ENCODE measurements at places on chromosomes 7 and 10.

DNA sequence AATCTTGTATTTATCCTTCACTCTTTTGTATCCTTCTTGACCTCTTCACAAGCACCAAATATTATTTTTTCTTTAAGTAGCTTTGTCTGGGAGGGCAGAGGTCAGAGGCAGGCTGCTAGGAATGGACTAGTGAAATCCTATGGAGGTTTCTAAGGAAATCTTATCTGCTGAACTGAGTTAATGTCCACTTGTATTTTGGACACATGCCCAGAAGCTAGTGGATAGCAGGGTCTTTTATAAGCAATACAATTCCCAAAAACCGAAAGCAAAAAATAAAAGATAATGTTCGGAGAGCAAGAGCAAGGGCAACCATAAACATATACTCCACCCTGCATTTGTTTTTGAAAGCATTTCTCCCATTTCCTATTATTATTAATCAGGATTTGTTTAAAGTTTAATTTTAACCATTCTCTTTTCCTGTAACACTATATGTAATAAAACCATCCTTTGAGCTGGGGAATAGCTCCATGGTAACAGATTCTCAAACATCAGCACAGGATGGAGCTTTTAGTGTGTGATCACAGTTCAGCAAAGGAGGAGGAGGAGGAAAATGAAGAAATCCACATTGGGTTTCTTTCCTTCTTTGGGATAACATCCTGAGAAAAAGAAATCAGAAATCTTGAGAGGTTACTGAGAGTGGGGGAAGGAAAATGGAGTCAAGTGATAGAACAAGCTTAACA, 328.2 kb upstream of the LRRN3 start:
- DNase-seq, result no peak

- DNase-seq, result no peak
These were observed at the start of gene DENND2A for GRCh38 chr7:140640727-140641523. DENND2A (minus strand) TSS chr7:140640813; CDS start chr7:140602397, 38,416 bp downstream.

GRCh38 chr7:32221736-32222135, 151.5 kb upstream of the PDE1C start:
- DNase-seq, result no peak

- DNase-seq, result no peak
These were observed 98.5 kb upstream of the PPP2R2D start for GRCh38 chr10:131802156-131802915.

GRCh38 chr7:70799841-70800405, 332.0 kb upstream of the GALNT17 start:
- DNase-seq, result no peak

GRCh38 chr7:36149694-36150452, 3.2 kb upstream of the EEPD1 start:
- DNase-seq, result no peak

GRCh38 chr7:79964463-79964862, 170.2 kb upstream of the GNAI1 start:
- no peak for DNase-seq

GRCh38 chr7:1703441-1703840, 33.4 kb downstream of the ELFN1 start:
- DNase-seq, result no peak

- DNase-seq, result no peak
These were observed 457 bp downstream of the NSUN5 start for GRCh38 chr7:73308074-73308664.

- DNase-seq, result no peak
These were observed 11.7 kb downstream of the PLAC9 start for GRCh38 chr10:80144067-80144695.

DNA sequence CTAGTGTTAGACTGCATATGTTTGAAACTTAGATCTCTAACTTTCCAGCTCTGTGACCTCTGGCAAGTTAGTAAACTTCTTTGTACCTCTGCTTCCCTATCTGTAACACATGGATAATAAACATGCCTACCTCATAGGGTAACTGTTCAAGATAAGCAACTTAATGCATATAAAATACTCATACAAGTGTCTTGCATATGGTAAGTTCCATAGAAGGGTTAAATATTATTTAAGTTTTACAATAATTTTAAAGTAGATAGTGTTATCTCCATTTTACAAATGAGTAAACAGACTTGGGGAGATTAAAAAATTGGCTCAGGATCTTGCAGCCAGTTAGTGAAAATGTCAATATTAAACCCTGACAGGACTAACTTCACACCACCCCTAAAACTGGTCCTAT, 30.1 kb upstream of the CD36 start:
- no peak for DNase-seq

- DNase-seq, result no peak
These were observed 521.1 kb upstream of the POT1 start for GRCh38 chr7:125450749-125451148.

DNA sequence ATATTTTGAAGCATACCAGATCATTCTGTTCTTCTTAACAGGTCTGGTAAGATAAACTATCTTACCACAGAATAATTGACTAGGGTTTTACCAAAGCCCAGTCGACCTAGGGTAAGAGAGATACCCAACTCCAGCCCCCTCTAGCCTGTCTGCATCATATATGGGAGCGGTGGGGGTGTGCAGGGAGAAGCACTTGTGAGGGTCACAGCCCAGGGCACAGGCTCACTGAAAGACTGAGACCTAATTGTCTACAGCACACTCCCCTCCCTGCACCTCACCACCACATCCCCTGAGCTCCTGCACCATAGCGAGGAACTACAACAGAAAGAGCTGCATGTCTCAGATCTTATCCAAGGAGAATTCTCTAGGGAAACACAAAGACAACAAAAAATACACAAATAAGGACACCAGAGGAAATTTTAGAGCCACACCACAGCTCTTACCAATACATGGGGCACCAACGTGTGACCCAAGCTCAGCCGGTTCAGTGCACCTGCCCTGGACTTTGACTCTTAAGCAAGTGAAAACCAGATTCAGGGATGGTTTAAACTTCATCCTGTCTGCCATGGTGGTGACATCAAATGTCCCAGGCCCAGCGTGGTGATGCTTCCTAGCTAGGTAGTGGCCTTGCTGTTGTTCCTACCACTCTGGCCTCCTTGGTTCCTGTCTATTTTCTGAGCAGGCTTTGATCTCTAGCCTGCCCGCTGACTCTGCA, 150.8 kb downstream of the HERPUD2 start:
- no peak for DNase-seq

DNA sequence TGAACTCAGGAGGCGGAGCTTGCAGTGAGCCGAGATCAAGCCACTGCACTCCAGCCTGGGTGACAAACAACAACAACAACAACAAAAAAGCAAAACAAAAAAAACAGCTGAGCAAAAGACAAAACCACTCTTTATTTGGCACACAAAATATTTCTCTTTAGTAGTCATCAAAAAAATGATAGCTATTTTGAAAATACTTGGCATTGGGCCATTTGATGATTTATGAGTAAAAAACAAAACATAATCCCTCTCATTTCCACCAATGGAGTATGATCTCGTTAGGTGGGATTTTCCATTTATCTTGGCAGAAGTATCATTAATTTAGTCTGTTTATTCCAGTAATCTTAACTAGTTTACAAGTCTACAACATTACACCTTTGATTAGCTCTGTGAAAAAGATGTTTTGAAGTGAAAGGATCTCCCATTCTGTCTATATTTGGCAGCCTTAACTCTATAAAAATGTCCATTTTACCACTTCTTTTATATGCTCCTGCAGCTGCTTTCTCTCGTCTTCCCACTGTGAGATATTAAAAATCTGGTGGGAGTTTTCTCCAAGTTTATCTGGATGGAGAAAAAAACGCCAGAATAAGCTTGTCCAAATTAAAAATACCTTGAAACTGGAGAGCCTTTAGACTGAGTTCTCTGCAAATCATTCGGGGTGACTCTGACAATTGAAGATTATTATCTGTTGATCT, 58.8 kb upstream of the AGMO start:
- DNase-seq, result no peak

DNA sequence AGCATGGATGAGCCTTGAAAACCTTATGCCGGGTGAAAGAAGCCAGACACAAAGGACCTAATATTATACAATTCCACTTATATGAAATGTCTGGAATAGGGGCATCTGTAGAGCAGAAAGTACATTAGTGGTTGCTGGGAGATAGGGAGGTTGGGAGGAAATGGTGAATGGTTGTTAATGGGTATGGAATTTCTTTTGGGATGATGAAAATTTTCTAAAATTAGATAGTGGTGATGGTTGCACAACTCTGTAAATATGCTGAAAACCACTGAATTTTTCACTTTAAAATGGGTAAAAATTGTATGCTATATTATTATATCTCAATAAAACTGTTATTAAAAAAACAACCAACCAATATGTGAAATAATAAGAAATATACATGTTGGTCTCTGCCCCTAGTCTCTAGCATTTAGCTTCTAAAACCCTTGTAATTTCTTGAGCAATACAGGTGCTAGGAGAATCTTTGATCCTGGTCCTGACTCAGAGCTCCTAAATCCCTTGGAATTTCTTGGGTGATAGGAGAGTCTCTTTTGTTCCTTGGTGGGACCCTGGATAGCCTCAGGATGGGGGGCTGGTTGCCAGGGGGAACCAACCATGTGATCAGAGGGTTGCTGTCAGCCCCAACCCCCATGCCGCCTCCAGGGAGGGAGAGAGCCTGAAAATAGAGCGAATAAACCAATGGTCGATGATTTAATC, 64.0 kb downstream of the TACR2 start:
- DNase-seq, result no peak

DNA sequence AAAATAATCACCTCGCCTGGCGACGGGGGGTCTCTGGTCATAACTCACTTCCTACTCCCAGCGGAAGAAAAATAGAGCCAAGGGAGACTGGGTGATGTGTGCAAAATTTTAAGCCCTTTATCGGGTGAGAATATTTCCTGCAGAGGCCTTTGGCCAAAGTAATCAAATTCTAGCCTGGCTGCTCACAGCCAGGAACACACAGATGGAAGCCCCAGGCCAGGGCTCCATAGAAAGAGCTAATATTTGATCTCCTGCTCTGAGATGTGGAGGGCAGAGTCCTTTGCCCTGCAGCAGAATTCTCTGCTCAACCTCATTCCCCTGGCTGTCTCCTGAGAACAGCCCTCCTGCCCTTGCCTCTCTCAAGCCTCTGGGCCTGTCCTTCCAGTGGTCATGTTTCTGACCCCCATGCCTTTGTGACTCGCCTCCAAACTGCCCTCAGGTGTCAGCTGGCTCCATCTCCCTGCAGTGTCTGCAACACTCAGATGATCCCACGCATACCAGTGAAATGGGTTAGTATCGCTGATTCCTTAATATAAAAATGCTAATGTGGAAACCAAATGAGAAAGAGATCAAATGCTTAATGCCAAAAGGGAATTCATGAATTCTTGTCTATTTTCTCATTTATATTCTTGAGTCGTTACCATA, 34.5 kb downstream of the FRMD4A start:
- no peak for DNase-seq

GRCh38 chr7:47227762-47228177, 354.1 kb downstream of the TNS3 start:
- no peak for DNase-seq

GRCh38 chr7:137305901-137306621, 37.5 kb downstream of the PTN start:
- no peak for DNase-seq

GRCh38 chr7:98733036-98733435, 116.0 kb downstream of the NPTX2 start:
- peak; percentile 59 for DNase-seq

DNA sequence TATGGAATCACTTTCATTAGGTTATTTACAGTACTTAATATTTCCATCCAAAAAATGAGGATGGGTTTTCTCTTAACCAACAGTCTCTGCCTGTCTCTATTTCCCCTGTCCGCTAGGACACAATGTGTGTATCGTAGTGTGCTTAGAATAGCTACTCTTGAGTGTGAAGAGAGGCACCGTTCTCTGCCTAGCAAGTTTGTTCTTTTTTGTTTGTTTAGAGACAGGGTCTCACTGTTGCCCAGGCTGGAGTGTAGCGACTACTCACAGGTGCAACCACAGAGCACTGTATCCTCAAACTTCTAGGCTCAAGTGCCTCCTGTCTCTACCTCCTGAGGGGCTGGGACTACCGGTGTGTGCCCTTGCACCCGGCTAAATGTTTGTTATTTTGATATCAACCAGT, 121.9 kb downstream of the ANK3 start:
- no peak for DNase-seq

DNA sequence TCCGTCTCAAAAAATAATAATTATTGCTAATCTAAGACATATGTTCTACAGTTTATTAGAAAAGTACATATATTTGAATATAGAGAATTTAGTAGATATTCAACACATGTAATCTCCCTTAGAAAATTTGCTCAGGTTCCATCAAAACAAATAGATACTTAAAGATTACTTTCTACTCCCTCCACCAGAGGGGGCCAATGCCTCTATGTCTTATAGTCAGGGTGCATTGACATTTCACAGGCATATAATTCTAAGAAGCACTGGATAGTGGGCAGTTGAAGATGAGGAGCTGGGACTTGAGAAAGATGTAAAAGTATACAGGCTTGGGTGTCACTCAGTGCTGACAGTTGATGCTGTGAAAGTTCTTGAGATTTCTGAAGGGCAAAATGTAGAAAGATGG, 301.6 kb upstream of the HPS1 start:
- DNase-seq, result no peak

DNA sequence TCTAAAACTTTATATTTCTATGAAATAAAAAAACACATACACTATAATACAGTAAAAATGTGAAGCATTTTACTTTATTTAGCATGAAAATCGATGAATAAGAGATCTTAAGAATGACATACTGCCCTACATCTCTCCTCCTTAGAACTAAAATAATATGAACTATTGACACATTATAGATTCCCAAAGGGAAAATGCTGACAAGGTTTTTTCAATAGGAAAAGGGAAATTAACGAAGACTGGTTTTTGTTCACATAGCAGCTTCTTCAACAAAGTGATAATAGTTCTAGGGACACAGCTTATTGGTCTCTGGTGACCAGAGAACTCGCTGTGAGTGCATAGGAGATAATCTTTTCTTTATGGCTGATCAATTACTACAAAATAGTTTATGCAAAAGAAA, 57.9 kb upstream of the FEZF1 start:
- no peak for DNase-seq

DNA sequence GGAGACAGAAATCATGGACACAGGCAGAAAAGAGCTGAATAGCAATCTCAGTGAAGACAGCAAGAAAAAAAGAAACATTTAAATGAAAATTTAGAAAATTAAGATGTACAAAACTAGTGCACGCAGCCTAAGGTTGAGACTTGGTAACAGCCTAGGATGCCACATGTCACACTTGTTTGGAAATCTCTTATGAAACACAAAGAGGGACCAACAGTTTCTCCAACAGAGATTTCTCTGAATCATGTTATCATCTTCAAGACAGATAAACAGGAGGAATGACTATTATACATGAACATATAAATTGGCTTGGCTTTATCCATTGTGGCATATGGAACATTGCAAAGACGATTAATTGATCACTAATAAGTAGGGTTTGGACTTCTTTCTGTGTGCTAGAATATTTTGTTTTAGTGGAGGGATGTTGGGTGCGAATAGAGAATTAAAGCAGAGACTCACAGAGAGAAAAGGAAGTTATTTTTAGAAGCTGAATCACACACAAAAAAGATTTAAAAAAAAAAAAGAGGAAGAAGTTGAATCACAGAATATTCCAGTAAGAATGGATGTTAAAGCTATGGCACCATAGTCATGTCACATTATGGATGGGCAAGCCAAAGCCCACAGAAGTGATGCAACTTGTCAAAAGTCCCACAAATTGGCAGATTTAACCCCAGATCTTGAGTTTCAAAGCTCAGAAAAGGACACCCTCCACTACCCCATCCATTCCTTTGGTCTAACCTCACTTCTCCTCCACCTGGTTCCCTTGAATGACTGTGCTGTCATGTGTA, 91.6 kb downstream of the MYOF start:
- DNase-seq, result no peak

- no peak for DNase-seq
These were observed 26.9 kb downstream of the DNAJB9 start for GRCh38 chr7:108596560-108596959.
